Right renal cortex interstitium (tissue), 3 donors: ENCODE measurements at places on chromosomes 5 and 9. TPM values are rescaled to one million over a fixed set of nuclear protein-coding genes. Genes with fewer than 3 reads are reported as not detected.

Gene PCDHAC1
- polyA plus RNA-seq = 0.04 TPM

Gene FOXD4L6
- not detected for polyA plus RNA-seq

Gene INSL4
- polyA plus RNA-seq = not detected

Gene PKD2L2
- 0.26 TPM for polyA plus RNA-seq

Gene ARRDC3
- 159 TPM for polyA plus RNA-seq

Gene FCN2
- polyA plus RNA-seq = 0.47 TPM
